GDM1 (cell line): ENCODE measurements at places on chromosomes 16 and 17.
A peak's percentile ranks its signal among the peaks of the same experiment; 100 is the strongest.

DNA sequence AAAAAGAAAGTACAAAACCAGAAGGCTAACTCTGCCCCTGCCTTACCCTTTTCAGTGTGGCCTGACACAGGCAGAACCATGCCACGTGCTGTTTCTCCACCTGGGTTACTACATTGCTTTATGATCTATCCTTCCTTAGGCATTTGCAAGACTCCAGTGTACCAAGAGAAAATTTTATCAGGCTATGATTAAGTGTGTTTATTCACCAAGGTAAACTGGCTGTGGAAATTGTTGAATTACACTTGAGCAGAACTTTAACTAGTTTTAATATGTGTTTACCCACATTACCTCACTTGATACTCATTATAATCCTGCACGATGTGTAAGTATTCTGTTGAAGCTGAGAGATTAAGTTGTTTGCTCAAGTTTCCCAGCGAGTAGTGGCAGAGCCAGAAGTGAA is 129.7 kb upstream of the MYOCD start:
- DNase-seq: no peak

- DNase-seq: no peak
Observed at GRCh38 chr17:47649972-47650524, 329 bp downstream of the KPNB1 start.

DNA sequence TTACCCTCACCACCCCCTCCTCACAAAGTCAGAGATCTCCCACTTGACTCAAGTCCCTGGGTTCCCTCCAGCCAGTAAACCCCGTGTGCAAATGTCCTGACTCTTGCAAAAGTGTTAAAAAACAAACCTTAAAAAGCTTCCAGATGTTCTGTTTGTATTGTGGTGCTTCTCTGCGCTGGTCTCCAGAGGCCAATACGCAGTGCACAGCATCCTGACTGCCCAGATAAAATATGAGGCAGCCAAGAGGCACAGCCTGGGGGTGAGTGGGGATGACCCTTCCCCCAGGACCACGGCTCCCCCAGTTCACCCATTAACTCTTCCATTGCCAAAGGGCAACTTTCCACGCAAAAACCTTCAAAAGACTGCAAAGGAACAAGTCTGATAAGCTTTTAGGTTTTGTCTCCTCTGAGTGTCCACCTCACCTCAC is 291.8 kb downstream of the SOX9 start:
- no peak for DNase-seq

GRCh38 chr17:32211671-32212070 is 54.0 kb upstream of the RHBDL3 start:
- DNase-seq: no peak

GRCh38 chr16:28280881-28281836 is 11.2 kb upstream of the SBK1 start:
- DNase-seq: no peak

DNA sequence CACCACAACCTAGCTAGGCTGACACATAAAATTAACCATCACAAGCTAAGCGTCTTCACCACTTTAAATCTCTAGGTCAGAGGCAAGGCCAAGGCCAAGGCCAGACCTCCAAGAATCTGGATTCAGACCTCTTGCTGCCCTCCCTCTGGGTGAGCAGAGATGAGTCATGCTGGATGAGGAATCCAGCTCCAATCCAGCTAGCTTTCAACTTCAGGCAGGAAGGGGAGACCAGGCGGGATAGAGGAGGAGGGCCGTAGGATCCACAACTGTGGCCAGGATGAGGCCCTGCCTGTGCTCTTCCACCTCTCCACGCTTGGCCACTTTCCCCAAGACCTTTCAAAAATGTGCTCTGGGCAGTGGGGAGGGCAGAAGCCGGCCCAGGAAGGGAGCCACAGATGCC is 14.7 kb downstream of the LRRC75A start:
- DNase-seq: no peak

DNA sequence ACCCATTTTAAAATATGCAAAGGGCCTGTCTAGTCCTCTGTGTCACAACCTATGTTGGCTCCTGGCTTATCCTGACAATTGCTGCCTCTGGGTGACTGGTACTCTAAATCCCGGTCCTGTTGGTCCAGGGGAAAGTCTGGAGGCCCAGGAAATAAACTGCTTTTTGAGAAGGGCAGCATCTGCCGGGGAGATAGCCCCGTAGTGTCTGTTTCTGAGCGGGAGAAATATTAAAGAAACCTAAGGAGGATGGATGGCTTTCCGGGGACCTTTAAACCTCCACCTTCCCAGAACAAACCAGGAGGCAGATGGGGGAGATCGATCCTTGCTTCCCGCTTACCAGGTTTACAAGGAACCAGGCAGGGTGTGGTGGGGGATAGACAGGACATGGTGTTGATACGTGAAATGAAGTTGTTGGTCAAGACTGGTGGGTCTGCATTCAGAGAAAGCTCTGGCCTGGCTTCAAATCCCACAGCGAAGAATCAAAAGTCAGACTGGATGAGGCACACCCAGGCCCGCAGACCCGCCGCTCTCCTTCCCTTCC is 3.8 kb downstream of the HOXB2 start:
- no peak for DNase-seq

GRCh38 chr16:19914877-19915276 is 30.2 kb upstream of the GPRC5B start:
- DNase-seq: no peak

- no peak for DNase-seq
Observed at GRCh38 chr17:80611816-80612215, 67.2 kb downstream of the RPTOR start.

- no peak for DNase-seq
Observed at GRCh38 chr16:10756574-10756973, 12.9 kb downstream of the NUBP1 start.

GRCh38 chr16:21071741-21072140 is 78.9 kb downstream of the DNAH3 start:
- no peak for DNase-seq

DNA sequence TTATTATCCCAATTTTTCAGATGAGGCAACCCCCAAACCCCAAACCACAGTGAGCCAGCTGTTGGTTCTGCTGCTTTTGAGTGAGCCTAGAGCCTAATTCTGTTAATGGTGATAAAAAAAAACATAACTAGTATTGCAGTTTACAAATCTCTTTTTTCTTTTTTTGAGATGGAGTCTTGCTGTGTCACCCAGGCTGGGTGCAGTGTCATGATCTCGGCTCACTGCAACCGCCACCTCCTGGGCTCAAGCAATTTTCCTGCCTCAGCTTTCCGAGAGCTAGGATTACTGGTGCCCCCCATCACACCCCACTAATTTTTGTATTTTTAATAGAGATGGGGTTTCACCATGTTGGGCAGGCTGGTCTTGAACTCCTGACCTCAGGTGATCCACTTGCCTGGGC is 3.1 kb downstream of the WNT9B start:
- DNase-seq: no peak

DNA sequence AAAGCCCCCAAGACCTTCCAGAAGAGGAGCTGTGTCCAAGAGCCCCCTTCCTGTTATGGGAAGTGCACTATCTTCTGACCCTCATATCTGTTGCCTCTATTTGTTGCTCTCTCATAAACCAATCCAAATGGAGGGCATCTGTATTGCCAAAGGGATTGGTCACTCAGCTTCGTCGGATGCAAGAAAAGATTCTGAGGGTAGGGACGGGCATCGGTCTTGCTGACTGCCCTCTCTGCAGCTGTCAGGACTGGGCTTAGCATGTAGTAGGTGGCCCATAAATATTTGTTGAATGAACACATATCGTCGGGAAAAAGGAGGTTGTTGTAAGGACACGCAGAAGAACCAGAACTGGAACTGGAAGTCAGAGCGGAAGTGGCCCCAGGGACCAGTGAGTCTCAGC is 44.1 kb downstream of the CCDC42 start:
- no peak for DNase-seq

DNA sequence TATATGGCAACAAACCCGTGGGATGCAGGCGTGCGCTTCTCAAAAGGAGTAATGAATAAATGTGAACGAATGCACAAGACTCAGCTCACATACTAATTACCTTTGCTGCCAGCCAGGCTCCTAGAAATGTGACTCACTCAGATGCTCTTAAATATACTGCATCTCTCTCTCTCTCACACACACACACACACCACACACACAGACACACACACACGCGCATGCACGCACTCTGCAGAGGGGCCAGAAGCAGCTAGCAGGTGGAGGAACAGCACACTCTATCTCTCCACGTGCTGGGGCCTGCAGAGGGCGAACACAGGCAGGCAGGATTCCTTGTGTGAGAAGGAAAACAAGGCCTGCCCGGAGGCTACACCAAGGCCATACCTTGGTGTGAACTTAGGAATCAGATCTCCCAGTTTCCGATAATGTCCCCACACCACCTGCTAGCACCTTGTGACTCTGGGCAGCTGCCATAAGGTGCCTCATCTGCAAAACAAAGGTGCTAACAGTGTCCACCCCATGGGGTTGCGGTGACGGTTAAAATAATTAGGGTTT is 5.3 kb downstream of the GPRC5B start:
- DNase-seq: no peak

GRCh38 chr17:40026816-40027613 is 11.8 kb downstream of the CSF3 start:
- peak; percentile 52 for DNase-seq

DNA sequence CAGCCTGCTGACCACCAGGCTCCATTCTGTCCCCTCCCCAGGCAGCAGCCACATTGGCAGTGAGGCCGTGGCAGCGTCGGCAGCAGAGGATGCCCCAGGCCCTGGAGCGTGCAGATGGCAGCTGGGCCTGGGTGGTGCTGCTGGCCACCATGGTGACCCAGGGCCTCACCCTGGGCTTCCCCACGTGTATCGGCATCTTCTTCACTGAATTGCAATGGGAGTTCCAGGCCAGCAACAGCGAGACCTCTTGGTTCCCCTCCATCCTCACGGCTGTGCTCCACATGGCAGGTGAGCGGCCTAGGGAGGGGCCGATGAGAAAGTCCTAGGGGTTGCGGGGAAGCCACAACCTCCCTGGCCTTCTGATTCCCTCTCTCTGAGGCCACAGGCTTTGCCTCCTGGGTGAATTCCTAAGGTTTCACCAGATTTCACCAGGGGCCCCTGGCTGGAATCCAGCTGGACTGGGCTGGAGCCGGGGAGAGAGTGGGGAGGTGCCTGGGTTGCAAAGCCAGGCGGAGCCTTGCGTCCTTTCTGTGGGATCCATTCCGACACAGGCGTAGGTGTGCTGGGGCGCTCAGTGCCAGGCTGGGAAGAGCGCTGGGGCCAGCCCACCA is 5.9 kb downstream of the SLC16A5 start:
- no peak for DNase-seq

DNA sequence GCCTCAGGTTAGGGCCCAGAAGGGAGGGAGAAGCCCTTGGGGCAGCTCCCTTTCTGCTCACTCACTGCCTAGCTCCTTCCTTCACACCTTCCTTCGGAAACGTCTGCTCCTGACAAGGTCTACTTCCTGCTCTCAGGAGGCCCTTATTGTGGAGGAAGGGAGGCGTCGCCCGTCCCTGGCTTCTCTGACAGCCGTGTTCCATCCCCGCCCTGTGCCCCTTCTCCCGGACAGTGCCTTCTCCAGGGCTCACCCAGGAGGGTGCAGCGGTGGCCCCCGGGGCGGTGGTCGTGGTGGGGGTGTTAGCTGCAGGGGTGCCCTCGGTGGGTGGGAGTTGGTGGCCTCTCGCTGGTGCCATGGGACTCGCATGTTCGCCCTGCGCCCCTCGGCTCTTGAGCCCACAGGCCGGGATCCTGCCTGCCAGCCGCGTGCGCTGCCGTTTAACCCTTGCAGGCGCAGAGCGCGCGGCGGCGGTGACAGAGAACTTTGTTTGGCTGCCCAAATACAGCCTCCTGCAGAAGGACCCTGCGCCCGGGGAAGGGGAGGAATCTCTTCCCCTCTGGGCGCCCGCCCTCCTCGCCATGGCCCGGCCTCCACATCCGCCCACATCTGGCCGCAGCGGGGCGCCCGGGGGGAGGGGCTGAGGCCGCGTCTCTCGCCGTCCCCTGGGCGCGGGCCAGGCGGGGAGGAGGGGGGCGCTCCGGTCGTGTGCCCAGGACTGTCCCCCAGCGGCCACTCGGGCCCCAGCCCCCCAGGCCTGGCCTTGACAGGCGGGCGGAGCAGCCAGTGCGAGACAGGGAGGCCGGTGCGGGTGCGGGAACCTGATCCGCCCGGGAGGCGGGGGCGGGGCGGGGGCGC is 231.9 kb downstream of the SEC14L1 start:
- DNase-seq: peak; percentile 64

DNA sequence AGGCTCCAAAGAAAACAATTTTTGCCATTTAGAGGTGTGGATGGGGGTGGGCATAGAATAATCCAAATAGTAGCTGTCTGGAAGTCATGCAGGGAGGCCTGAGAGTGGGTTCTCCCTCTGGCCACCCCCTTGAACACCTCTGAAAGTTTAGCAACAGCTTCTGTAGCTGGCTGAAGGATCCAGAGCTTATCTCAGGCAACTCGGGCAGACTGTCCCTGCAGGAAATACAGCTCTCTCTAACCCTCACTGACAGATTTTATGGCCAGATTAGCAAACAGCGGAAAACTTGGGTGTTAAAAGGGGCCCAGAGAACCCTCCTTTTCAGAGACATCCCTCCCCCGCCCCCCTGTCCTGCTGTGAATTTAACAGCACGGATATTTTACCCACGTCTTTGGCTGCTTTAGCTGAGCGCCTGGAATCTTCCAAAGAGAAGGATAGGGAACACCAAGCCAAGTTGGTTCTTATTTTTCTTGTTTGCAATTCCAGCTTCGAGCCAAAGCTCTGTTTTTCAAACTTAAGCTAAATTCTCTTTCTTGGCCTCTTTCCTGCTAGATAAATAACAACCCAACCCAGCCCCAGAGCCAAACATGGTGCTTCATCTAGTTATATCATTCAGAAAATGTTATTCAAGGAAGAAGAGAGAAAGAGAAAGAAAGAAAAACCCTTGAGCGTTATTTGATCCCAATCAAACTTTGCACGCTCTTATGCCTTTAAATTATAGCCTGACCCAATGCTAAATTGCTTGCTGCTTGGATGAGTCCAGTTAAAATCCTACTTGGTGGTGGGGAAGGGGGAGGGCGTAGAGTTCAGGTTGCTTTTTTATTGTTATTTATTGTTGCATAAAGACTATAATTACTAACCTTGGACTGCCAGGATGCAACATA is 2.3 kb upstream of the HOXB2 start:
- no peak for DNase-seq

GRCh38 chr17:67456103-67456502 is 79.0 kb downstream of the PITPNC1 start:
- no peak for DNase-seq

- DNase-seq: no peak
Observed at GRCh38 chr16:84295203-84295860, 654 bp downstream of the WFDC1 start.

- DNase-seq: no peak
Observed at GRCh38 chr16:57617604-57618111, 10.8 kb upstream of the ADGRG1 start.

DNA sequence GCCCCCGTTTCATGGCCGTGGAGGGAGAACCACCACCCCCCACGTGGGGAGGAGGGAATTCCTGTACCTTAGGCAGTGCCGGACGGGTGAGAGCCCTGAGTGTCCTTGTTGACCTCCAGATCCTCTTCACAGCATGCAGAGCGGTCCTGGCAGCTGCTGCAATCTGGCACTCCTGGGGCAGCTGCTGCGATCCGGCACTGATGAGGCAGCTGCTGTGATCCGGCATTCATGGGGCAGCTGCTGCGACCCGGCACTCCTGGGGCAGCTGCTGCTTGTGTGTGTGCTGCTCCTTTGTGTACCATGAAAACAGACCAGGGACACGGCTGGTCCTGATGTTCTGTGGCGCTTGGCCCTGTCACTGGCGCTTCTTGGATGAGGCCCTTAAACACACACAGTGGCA is 12.8 kb downstream of the ZNF778 start:
- DNase-seq: no peak

GRCh38 chr17:5846001-5846400 is 224.2 kb upstream of the WSCD1 start:
- DNase-seq: no peak
